ENCODE measurements at places on chromosomes 6 and 20.

GRCh38 chr6:110063594-110064263 lies 85.6 kb downstream of the GPR6 start:
- no peak for DNase-seq

GRCh38 chr20:58822748-58823730 lies 27.7 kb downstream of the GNAS-AS1 start:
- no peak for DNase-seq

DNA sequence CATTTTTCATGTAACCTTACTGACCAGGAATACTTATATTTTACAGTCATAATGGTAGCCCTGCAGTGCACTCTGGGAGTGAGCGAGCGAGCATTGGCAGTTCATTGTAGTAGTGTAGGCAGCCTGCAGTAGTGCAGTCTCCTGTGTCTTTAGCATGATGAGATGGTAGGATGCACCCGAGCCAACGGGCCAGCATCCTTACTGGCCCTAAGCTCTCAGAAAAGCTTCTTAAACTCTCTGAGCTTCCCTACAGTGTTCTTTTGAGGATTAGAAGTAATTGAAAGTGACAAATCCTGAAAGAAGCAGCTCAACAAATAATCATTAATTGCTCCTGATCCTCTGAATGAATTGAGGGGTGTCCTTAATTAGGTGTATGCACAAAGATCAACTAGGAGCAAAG lies 20.9 kb downstream of the SLC9A8 start:
- DNase-seq: no peak

DNA sequence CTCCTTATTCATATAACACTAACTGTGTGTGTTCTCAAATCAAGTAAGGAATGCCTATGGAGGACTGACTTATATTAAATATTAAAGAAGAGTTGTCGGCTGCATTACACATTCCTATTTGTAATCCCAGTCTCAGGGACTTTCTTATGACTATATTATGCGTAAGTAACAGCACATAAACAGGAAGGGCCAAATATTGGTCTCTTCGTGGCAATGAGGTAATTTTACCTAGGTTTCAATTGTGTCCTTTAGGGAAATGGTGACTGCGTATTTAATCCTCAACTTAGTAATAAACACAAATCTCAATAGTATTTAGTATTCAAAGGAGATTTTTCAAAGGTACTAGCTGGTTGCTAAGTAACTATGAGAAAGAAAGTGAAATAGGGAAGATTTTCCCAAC lies 22.8 kb upstream of the EPM2A start:
- DNase-seq: no peak

- no peak for DNase-seq
These were observed 68.2 kb downstream of the TRMT6 start for GRCh38 chr20:5882166-5882565.

DNA sequence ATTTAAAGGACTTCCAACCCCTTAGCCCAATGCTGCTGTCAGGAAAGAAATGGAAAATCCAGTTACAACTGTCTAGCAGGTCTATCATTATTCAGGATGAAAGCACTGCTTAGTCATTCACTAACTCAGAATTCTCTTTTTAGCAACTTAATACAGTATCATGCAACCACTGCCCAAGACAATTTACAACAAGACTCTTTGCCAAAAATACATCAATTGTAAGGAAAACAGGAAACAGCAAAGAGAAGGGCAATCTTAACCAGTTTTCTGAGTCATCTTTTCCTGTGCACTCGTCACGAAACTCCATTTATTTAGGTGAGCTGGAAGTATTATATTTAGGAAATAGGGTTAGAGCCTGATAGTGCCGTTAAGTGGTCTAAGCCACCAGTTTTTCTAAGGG lies 1197.7 kb upstream of the CITED2 start:
- DNase-seq: no peak

- DNase-seq: no peak
These were observed 2.7 kb downstream of the HLA-DOB start for GRCh38 chr6:32814145-32814544.

GRCh38 chr6:145722190-145722589 lies 13.1 kb downstream of the EPM2A start:
- no peak for DNase-seq

DNA sequence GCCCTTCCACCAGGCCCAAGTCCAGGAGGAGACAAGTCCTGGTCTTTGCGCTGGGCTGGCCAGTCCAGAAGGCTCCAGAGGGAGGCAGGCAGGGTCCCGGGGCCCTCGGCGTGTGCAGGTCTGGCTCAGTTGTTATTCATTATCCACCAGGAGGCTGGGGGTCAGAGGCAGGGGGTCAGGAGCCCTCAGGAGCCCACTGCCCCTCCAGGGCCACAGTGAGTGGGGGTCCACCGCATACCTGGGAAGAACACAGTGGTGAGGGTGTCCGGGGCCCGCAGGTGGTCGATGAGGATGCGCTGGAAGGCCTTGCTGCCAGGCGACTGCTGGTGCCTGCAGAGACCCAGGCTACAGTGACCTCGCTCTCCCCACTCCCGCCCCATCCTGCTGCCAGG lies 4.4 kb upstream of the C20orf144 start:
- DNase-seq: no peak

DNA sequence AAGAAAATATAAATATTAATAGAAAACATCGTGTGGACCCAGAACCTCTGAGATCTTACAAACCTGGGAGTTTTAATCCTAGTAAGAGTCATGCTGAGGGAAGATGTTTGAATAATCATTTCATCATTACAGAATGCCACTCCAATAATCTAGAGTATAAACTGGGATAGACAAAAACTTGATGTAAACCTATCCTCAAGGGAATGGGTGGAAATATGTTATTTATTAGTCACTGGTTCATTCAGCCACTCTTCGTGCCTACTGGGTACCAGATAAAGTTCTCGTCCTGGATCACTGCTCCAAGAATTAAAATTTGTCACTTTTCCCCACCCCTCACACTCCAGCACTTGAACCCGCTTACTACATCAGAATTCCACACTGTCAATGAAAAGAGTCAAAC lies 7.7 kb downstream of the HLA-B start:
- DNase-seq: no peak

- DNase-seq: no peak
These were observed 532.6 kb downstream of the CBLN4 start for GRCh38 chr20:55472704-55473103.

GRCh38 chr20:46546298-46546697 lies 4.2 kb downstream of the OCSTAMP start:
- no peak for DNase-seq

DNA sequence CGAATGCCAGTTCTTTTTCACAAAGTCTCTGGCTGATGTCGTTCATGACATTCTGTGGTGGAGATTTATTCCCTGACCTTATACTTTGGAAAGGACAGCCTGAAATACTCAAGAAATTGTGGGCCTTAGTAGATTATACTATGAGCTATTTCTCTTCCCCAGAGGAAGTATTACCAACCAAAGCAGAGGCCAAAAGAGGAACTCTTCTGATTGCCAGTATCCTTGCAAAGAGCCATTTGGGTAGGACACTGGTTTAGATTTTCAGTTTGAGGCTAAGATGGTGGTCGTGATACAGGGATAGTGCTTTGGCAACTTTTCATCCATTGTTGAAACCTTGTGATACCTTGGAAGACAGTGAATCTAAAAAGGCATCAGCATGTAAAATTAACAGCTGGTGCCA lies 327.3 kb downstream of the HACE1 start:
- no peak for DNase-seq

- DNase-seq: peak; percentile 52
These were observed 24.4 kb upstream of the SLCO4A1 start for GRCh38 chr20:62617711-62618483.

- DNase-seq: no peak
These were observed 39.5 kb downstream of the ZDHHC14 start for GRCh38 chr6:157420497-157420896.

DNA sequence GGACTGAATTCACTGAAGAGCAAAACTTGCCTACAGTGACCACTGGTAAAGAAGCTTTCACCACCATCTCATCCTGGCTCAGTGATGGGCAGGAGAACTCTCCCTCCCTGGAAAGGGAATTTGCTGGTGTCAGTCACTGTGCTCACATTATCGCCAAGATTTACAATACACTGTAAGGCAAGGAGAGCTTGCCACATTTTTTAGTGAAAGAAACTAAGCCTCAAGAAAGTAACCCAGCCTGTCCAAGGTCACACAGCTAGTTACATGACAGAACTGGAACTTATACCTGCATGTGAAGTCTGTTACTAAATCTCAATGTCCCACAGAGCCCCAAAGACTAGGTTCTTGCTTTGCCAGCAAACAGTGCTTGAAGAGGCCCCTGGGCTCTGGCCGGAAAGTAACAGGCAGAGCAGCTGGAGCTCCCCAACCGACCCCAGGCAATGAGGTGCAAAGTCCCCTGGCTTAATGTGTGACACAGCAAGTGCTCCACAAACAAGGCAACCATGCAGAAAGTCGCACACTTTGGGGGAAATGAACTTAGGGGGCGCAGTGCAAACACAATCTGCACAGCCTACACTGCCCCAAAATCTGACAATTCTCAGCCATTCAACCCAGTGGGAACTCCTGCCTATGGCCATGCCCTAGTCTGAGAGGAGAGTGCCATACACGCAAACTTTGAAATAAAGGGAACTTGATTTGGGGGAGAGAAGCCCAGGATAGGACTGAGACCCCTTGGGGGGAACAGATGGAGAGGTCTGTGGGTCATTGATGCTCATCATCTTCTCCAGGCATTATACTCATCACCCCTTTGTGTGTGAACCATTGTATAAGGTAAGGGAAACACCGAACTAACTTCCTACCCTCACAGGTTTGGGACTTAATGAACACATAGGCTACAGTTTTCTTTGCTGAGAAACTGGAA lies 1.9 kb downstream of the BCL2L1 start:
- peak; percentile 9 for DNase-seq

GRCh38 chr6:10221178-10221577 lies 193.7 kb downstream of the TFAP2A start:
- DNase-seq: no peak

GRCh38 chr6:17423026-17423425 lies 29.6 kb downstream of the CAP2 start:
- DNase-seq: no peak

DNA sequence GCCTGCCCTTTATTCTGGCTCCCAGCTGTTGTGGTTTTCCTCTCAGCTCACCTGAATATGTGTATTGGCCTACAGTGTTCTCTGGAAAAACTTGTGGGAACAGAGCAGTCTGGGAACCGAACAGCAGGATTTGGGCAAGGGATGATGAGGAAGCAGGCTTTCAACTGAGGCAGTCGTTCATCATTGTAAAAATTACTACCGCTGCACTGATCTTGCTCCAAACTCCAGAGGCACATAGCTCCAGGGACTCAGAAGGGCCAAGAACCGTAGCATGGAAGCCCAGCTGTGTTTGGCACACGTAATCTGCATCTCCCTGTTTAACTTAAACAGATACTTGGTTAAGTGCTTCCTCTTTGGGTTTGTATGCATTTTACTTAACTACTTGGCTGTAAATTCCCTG lies 48.3 kb upstream of the EEF1A1 start:
- DNase-seq: no peak

- DNase-seq: no peak
These were observed 7.1 kb upstream of the FRMD1 start for GRCh38 chr6:168086066-168086465.

DNA sequence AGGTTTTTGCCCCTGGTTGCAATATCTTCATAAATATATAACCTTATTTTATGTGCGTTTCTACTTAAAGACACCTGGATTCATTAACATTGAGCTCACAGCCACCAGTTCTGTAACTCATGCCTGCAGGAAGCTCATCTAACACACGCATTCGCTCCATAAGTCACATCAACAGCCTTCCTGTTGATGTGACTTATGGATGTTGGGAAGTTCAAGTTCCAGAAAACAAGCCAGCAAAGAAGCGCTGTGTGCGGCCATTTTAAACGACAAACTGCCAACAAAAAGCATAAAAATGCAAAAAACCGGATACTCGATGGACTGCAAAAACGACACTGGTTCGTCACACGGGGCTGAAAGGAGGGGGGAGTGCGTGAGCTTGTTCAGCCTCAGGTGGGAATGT lies 77.9 kb upstream of the NFATC2 start:
- no peak for DNase-seq

DNA sequence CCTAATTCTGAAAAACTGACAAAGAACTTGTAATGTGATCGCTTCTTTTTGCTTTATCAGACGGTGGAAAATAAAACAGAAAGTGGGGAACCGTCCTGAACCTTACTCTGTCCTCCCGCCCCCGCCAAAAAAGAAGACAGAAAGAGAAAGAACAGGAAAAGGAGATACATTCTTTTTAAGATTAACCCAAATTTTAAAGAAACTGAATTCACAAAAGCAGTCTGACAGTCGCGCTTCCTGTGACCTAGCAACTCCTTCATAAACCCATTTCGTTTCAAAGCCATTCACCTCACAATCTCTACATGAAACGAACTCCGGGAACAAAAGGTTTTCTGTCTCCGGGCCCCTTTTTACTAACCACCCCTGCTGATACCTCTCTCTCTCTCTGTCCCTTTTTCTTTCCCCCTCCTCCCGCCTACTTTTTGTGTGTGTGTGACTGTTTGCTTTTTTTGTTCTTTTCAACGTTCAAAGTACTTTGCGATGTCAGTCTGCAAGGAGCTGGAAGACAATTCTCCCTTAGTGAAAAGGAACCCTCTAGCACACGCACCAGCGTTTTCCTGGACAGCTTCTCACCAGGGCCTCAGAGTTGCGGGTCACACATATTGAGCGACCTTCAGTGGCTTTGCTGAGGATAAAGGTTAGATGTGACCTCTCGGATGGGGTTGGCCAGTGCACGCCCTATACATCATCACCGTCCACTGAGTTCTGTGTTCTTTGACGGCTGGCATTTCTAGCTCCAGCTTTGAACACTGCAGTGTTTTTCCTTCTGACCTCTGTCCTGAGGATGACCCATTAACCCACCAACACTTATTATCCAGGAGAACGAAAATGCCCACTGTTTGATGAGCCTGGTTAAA lies 530 bp upstream of the NEDD9 start:
- no peak for DNase-seq

- no peak for DNase-seq
These were observed 251.6 kb upstream of the DEFB112 start for GRCh38 chr6:50301307-50301706.

DNA sequence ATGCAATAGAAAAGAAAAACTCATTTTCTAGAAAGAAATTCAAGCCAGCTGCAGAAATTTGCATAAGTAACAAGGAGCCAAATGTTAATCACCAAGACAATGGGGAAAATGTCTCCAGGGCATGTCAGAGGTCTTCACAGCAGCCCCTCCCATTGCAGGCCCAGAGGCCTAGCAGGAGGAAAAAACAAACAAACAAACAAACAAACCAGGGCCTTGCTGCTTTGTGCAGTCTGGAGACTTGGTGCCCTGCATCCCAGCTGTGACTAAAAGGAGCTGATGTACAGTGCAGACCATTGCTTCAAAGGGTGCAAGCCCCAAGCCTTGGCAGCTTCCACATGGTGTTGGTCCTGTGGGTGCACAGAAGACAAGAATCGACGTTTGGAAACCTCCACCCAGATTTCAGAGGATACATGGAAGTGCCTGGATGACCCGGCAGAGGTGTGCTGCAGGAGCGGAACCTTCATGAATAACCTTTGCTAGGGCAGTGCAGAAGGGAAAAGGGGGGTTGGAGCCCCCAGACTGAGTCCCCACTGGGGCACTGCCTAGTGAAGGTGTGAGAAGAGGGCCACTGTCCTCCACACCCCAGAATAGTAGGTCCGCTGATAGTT lies 110.9 kb upstream of the AKAP12 start:
- no peak for DNase-seq

- DNase-seq: no peak
These were observed 247.3 kb upstream of the TENT5A start for GRCh38 chr6:81999826-82000225.

- no peak for DNase-seq
These were observed 127.9 kb downstream of the QRSL1 start for GRCh38 chr6:106757267-106757666.

- DNase-seq: no peak
These were observed 56.3 kb upstream of the OLIG3 start for GRCh38 chr6:137550535-137550934.

- DNase-seq: peak; percentile 74
These were observed 39.6 kb upstream of the CD93 start for GRCh38 chr20:23125625-23126191.

All from CD4-positive, alpha-beta T cell treated with Interleukin-1 beta for 1 hour (primary cell).